ENCODE measurements at places on chromosomes 12 and 14.

DNA sequence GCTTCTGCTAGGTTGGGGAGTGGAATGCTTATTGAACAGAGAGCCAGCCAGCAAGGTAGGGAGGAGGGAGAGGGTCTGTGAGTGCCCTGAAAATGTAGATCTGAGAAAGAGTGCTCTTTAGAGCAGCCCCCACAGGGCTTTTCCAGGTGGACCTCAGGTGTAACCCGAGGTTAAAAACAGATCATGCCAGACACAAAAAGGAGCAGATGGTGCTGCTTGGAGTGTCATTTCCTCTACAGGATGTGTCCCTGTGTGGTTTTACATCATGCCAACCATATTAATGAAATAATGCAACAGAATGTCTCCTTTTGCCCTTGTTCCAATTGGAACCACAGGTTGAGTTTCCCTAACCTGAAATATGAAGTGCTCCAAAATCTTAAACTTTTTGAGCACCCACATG, 6.4 kb downstream of the SUSD6 start:
- DNase-seq = no peak

GRCh38 chr14:48710133-48710532, 876.0 kb downstream of the RPS29 start:
- no peak for DNase-seq

DNA sequence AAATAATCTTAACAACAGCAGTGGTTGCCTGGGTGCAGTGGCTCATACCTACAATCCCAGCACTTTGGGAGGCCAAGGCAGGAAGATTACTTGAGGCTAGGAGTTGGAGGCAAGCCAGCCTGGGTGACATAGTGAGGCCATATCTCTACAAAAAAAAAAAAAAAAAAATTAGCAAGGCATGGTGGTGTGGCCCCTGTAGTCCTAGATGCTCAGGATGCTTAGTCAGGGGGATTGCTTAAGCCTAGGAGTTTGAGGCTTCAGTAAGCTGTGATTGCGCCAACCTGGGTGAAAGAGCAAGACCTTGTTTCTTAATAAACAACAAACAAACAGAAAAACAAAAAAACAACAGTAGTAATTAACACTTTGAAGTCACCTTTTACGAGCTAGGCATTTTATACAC, 642 bp upstream of the ACSM4 start:
- DNase-seq = no peak

DNA sequence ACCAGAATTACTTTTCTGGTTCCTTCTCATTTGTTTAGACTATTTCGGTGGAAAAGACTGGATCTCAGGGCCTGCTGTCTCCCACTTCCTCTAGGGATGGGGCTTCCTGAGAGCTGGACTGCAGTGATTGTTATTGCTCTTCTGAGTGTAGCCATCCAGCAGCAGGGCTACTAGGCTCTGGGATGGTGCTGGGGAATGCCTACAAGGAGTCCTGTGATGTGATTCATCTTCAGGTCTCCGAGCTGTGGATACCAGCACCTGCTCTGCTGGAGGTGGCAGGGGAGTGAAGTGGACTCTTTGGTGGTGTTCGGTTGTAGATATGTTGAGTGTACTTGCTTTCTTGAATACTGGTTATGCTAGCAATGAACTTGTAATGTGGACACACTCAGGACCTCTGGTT, 42.7 kb downstream of the AEBP2 start:
- no peak for DNase-seq

- no peak for DNase-seq
Observed at GRCh38 chr12:92396647-92397252, 251.1 kb upstream of the BTG1 start.

- DNase-seq = no peak
Observed at GRCh38 chr14:38199076-38199475, 8.6 kb upstream of the SSTR1 start.

DNA sequence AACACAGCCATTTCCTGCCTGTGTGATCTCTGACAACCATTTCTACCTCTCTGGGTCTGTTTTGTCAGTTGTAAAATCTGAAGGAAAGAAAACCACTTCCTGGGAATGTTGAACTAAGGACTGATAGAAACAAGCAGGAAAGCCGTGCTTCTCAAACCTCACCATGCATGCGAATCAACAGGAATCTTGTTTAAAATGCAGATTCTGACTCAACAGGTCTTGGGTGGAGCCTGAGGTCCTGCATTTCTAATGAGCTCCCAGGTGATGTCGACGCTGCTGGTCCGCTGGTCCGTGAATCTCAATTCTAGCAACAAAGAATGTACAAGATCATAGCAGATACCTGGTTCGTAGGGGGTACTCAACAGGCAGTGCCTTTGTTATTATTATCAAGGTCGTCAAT, 38.0 kb upstream of the GPATCH2L start:
- no peak for DNase-seq

- no peak for DNase-seq
Observed at GRCh38 chr12:65885716-65886115, 61.4 kb downstream of the HMGA2 start.

GRCh38 chr14:68097727-68098126, 278.1 kb downstream of the RAD51B start:
- no peak for DNase-seq

GRCh38 chr12:3042394-3042793, 34.8 kb upstream of the TSPAN9 start:
- no peak for DNase-seq

GRCh38 chr14:83172363-83172762, 1638.7 kb upstream of the SEL1L start:
- no peak for DNase-seq

- DNase-seq = no peak
Observed at GRCh38 chr12:49027846-49028555, 9.4 kb upstream of the PRKAG1 start.

Measured in stimulated activated CD4-positive, alpha-beta T cell treated with anti-CD3 and anti-CD28 coated beads, Interleukin-12 subunit alpha, Interleukin-12 subunit beta, amount 100 ng/mL, for 4 hours (primary cell).